ENCODE measurements at places on chromosomes 6 and 20. TPM values are rescaled to one million over a fixed set of nuclear protein-coding genes. Genes with fewer than 3 reads are reported as not detected.

GRCh38 chr6:129276986-129277385, 394.0 kb downstream of the LAMA2 start:
- no peak for ATAC-seq

GRCh38 chr6:23446469-23446967, 679.5 kb upstream of the NRSN1 start:
- peak; percentile 81 for ATAC-seq

- ATAC-seq: no peak
Measured at GRCh38 chr20:40953856-40954255, 74.8 kb upstream of the TOP1 start.

DNA sequence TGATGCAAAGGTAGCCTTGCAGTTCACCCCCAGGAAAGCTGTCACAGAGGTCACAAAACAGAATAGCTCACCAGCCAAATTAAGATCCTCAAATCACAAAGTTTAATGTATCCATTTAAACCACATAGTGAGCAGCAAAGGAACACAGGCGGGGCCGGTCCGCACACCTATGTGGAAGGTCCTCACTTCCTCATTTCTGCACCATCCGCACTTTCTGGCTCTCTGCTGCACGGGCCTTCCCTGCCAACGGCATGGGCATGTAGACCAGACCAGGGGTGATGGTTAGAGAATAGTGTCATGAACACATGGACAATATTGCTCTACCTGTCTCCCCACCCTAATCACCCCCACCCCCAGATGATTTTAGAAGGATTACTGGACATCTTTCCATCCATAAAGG, 12.1 kb upstream of the TBXT start:
- no peak for ATAC-seq

DNA sequence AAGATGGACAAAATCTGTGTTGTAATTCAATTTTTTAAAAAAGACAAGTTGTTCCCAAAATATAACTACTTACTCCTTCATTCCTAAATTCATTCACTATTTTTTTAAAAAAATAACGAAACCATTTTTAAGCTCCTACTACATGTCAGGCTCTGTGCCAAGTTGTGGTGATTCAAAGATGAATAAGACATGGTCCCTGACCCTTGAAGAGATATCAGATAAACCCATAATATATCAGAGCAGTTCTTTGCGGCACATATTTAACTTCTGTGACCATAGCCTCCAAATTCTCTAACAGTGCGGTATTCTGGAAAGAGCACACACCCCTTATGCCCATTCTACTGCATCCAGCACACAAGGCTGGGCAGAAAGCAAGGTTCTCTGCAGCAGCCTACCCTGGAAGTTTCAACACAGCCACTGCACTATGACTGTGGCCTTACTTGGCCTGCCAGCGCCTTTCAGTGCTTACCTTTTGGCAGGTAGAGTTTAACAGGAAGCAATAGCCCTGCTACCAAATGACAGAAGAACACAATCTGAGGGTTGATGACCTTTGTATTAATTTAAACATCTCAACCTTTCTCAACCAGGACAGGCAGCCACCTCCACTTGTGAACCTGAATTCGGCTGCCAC, 406.5 kb downstream of the BTBD9 start:
- no peak for ATAC-seq

DNA sequence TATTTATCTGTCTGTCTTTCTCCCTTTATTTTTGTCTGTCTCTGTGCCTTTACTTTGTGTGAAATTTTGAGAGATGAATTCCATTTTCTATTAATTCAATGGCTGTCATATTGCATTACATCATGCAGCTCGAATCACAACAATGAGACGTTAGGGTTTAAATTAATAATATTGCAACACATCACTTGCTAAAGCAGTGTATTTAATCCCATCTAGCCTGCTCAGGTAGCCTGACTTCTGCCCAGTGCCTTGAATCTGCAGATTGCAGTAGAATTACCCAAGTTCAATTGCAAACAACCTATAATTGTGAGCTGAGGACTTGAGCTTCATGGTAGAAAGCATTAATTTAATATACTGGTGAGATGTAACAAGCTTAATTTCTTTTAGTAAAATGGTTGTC, 235.7 kb upstream of the TSHZ2 start:
- ATAC-seq: no peak

DNA sequence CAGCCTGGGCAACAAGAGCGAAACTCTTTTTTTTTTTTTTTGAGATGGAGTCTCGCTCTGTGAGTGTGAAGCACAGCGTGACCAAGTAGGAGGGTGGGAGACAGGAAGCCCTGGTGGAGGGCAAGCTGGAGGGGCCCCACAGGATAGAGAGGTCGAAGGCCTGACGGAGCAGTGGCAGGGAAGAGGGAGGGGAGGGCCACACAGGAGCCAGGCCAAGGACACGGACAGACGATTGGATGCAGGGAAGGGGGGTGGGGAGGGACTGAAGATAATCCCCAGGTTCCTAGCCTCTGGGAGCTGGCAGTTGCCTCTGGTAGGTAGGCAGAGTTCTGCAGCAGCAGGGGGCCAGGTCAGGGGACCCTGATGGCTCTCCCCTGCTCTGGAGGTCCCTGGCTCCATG, 10.8 kb upstream of the GUCA1A start:
- ATAC-seq: no peak

- ATAC-seq: no peak
Measured at GRCh38 chr20:35291654-35292503, at the start of gene FAM83C. Gene FAM83C, minus strand, starts transcription at chr20:35292425. Its CDS starts 121 bp downstream, at chr20:35292304.

GRCh38 chr20:51995551-51995951, 193.2 kb upstream of the SALL4 start:
- peak; percentile 36 for ATAC-seq

DNA sequence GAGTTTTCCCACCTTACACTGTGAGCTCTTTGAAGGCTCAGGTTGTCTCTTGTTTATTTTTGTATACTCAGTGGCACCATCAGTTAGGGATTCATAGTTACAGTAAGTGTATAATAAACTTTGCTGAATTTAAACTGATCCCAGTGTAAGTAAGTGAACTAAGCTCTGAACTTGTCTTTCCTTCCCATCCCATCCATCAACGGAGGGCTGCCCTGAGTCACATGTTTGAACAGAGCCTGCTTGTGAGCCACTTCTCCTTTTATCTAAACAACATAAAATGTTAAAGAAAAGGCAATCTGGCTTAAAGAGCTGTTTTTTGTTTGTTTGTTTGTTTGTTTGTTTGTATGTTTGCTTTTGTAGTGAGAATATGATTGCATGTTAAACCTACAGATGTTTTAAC, 185.7 kb upstream of the MARCKS start:
- no peak for ATAC-seq

DNA sequence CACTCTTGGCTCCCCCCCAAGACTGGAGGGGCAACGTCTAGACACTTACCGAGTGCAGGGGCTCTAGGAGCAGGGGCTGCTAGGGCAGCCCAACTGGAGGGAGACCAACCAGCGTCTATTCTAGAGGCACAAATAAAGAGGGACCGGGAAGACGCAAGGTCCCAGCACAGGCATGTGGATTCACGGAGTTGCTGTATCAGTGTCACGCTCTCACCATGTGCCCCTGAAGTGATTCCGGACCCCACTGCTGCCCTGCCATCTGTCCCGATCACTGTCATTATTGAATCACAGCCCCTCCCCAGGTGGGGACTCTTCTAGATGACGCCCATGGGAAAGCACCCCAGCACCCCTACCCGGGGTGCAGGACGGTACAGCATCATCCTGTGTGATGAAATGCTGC, 54.2 kb downstream of the RAMACL start:
- ATAC-seq: no peak

DNA sequence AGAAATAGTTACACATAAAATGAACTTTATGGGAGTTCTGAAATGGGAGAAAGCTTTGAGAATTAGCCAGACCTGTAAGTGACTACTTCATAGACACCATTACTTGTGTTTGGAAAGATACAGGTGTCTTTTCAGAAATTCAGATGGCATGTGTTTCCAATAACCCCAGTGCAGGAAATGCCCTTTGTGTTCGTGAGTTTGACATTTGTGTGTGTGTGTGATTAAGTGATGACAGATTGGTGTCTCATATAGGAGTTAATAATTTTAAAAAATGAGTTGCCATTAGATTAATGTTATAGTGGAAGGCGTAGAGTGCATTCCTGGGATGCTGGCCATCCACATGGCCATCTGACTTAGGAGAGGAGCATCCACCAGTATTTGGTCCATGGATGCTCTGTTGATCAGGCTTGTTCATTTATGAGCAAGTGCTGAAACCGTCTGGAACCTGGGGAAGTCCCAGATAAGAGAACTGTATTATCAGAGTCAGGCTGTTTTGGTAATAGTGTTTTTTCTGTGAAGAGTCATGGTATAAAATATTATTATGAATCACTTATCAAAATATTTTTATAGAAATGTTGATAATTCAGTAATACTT, 3.1 kb downstream of the STK4 start:
- no peak for ATAC-seq

GRCh38 chr20:23293689-23294088, 56.9 kb upstream of the NXT1 start:
- no peak for ATAC-seq

- no peak for ATAC-seq
Measured at GRCh38 chr6:118719351-118720124, 68.1 kb upstream of the CEP85L start.

GRCh38 chr20:11235058-11235457, 561.3 kb upstream of the JAG1 start:
- no peak for ATAC-seq

DNA sequence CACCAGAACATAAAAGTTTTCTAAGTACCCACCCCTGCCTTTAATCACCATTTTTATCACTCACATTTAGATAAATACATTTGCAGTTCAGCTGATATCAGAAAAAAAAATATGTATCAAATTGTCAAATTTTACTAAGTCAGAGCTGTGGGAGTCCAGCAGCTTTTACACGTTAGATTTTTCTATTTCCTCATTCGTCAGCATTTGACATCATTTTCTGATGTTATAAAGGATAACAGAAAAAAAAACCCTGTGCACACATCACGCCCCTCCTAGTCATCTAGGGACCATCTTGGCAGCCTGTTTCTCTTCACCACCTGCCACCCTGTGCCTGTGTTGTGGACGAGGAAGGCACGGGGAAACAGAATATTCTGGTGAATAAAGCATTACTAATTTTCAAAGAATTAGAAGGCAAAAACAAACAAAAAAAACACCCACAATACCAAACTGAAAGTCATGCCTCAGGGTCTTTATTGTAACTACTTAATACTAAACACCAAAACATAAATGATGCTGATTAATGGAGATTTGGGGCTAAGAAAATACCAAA, 12.4 kb downstream of the B4GALT5 start:
- ATAC-seq: peak; percentile 46

GRCh38 chr6:87539554-87539953, 50.2 kb downstream of the RARS2 start:
- ATAC-seq: no peak

DNA sequence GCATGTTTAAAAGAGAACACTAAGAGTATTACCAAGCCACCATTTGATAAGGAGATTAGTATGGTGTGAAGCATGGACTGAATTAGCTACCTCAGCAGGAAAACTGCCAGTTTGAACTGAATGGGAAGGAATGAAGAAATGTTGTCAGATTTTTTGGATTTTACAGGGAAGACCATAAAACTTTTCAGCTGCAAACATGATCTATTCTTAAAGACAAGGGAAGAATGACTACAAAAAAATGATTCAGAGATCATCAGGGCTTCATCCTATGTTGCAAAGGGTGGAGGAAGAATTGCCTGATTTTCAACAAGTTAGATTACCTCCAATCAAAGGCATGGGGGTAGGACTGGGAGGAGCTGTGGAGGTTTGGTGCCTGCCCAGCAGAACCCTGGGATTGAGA, 49.3 kb upstream of the MTRF1L start:
- ATAC-seq: no peak

- no peak for ATAC-seq
Measured at GRCh38 chr6:145539831-145540230, 195.5 kb downstream of the EPM2A start.

The DST gene
- total RNA-seq: 466 TPM

The AKAP7 gene
- total RNA-seq: 8.1 TPM

The AGER gene
- 8.7 TPM for total RNA-seq

The BPIFB4 gene
- total RNA-seq: not detected

The MATN4 gene
- total RNA-seq: 0.31 TPM

The ZBTB46 gene
- total RNA-seq: 22.8 TPM

The HNF4A gene
- total RNA-seq: 0.13 TPM

The HTR1E gene
- total RNA-seq: 0.24 TPM

The IMPG1 gene
- total RNA-seq: 0.62 TPM

The PARD6B gene
- total RNA-seq: 7.4 TPM

All from motor neuron (in vitro differentiated cells).